ENCODE measurements at places on chromosomes 7 and 10.

DNA sequence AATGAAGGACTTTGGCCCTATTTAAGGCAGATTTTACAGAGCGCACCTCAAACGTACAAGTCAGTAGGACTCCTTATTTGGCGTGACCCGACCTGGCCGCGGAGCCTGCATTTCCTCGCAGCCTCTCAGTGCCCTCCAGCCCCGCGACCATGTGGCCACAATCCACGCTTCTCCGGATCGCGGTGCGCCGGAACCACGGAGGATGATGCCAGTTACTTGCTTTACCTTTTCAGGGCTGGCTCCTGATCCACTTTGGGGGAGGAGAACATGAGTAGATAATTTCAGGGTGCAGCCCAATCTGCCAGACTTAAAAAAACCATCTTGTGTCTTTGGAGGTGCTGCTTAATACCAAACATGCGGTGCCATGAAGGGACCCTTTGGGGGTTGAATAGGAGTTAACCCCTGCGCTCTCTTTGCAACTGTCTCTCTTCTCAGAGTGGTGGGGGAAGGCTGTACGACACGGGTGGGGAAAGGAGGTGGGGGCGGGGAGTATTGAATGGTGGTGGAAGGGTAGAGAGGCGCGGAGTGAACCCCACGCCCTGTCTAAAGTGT, 1.5 kb downstream of the FRAT1 start:
- DNase-seq = no peak

- peak; percentile 21 for DNase-seq
These were observed 80.9 kb downstream of the DIP2C start for GRCh38 chr10:608331-609261.

DNA sequence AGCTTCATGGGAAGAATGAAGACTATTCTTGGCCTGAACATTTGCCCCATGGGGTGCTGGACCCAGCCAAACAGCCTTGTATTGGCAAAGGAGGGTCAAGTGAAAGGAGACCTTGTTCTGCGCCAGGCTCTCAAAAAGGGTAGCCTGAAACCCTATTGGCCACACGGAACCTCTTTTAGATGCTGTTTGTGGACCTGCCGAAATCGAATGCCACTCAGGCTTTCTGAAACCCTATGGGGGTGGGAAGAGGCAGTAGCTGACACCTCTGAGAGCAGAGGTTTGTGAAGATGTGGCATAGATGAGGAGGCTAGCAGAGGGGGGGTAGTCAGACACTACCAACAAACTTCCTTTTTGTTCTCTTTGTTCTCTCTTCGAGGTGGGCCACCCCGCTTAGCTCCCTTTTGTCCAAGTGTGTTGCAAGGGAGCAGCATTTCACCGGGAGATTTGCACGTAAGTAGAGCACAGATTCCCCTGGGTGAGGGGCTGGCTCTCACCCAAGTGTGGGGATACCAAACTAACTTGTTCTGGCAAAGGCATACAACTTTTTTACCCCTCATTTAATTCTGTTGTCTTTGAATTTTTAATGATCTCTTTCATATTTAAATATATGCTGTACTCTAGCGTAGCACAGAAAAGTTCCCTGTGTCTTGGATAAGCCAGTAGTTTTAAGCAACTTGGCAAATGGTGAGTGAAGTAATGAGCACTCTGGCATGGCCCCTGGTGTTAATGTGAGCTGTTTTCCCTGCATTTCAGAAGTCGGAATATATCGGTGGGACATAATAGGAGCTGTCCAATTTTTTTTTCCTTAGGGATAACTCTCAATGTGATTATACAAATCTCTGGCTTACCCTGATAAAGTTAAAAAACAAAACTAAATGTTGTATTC, 107.7 kb downstream of the SEPTIN7 start:
- no peak for DNase-seq

DNA sequence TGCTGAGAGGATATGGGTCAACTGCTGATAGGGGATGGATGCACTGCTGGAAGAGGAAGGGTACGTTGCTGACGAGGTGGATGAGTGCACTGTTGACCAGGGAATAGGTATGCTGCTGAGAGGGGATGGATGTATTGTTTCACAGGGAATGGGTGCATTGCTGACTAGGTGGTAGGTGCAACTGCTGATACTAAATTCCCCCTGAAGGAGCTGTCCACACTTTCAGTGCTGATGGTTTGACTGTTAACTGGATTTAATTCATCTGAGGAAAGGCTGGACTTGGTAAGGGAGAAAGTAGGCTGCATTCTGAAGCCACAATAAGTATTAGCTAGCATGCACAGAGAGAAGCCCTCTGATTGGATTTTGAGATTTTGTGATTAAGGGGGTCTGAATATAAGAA, 1196.8 kb upstream of the PHF14 start:
- DNase-seq = no peak

GRCh38 chr10:43082087-43082486, 5.2 kb downstream of the RET start:
- no peak for DNase-seq

- peak; percentile 29 for DNase-seq
These were observed 767 bp downstream of the KRIT1 start for GRCh38 chr7:92244808-92245486.

DNA sequence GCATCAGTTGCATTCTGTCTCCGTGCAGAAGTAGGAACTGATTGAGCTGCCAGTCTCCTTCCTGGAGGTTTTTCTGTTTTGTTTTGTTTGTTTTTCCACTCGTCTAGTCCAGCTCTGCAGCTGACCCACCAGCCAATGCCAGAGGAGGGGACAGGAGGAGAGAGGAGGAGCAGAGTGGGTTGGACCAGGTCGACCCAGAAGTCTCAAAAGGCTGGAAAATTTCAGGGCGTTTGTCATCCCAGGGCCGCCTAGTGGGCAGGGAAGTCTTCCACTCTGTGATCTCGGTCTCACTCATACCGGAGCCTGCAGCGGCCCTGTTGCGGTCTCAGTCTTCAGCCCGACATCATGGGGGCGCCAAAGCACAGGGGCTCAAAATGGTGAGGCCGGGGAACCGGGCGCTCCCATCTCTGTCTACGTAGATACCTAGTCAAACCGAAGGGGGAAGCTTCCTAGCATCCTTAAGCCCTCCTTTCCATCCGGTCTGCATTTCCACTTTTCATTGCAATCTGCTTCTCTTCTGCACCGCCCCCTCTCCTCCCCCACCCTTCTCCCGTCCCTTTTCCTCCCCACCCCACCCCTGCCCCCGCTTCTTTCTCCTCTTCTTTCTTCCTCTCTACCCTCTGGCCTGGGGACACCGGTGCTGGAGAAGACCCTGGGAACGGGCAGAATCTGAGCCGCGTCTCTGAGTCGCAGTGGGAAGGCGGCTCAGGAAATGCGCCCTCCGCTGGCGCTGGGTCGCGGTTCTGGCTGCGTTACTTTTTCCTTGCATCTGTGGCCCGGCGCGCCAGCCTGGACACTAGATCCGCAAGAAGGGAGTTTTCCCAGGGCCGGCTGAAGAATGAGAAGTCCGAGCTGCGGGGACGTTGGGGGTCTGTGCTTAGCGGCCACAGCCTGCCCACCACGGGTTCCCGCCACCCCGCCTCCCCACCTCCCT, 16.2 kb upstream of the PAX2 start:
- DNase-seq = peak; percentile 21

DNA sequence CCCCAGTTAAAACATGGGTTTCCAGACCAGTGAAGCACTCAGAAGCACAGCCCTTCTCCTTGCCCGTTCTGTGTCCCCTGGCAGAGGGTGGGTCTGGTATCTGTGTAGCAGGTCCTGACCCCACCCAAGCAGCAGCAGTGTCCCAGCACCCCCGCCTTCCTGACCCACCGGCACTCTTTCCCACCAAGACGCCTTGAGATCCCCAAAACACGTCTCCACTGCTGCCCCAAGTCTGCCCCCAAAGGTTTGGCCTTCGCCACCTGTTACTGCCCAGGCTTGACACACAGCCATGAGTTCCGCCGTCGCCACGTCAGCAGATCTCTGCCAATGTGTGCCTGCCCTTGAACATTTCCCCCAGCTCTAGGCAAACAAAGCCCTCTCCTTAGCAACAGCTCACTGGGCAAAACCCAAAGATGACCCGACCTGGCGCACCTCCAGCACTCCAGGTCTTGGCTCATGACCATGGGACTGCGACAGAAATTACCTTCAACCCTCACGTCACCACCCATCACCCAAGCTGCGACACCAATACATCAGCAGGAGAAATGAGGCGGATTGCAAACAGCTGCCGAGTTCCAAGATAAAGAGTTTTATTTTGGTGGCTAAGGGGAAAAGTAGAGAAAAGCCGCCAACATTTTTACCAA, 75.6 kb downstream of the CTBP2 start:
- peak; percentile 84 for DNase-seq

DNA sequence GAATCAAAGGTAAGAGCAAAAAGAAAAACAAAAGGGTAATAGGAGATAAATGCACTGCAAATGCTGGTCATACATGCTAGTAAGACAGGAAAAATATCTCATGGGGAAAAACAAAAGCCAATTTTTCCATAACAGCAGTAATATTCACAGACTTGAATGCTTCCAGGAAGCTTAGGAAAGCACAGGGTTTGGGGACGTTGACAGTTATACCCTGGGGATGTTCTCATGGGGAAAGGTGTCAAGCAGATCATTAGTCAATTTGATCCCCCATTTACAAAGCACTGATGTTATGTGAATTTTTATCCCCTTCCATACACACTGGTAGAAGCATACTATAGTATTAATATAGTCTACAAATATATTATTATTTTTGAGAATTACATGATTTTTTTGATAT, 232.7 kb downstream of the SORCS1 start:
- no peak for DNase-seq

DNA sequence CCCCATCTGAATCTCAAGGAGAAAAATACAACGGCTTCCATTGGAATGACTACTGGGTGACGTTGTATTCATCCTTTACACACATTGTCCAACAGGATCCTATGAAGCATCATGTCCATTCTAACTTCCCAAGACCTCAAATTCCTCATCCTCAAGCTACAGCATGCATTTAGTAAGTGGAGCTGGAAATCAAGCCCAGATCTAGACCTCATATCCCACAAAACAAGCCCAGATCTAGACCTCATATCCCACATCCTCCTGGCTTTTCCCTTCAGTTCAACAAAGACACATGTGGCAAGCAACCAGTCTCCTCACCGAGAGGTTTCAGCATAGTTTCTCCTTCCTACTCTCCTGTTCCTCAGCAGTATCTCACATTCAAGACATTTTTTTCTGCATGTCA, 12.2 kb downstream of the IGF2BP3 start:
- DNase-seq = no peak

DNA sequence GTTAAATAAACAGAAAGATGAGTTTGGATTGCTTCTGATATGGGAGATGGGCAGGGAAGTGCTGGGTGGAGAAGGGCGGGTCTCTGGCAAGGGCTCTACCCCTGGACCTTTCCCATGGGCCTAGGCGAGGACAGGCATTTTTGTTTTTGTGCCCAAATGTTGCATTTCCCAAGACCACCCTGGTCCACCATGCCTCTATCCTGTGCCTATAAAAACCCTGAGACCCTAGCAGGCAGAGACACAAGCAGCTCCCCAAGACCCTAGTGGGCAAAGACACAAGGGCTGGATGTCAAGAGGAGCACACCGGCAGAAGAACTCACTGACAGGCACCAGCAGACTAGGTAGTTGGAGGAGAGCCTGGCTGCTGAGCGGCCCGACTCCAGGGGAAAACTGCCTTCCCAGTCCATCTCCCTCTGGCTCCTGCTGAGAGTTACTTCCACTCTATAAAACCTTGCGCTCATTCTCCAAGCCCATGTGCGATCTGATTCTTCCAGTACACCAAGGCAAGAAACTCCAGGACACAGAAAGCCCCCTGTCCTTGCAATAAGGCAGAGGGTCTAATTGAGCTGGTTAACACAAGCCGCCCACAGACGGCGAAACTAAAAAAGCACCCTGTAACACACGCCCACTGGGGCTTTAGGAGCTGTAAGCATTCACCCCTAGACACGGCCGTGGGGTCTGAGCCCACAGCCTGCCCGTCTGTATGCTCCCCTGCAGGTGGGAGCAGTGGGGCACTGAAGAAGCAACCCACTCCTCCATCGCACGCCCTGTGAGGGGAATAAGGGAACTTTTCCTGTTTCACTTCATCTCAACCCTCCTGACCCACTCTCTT, 291.4 kb downstream of the PTPRN2 start:
- no peak for DNase-seq

DNA sequence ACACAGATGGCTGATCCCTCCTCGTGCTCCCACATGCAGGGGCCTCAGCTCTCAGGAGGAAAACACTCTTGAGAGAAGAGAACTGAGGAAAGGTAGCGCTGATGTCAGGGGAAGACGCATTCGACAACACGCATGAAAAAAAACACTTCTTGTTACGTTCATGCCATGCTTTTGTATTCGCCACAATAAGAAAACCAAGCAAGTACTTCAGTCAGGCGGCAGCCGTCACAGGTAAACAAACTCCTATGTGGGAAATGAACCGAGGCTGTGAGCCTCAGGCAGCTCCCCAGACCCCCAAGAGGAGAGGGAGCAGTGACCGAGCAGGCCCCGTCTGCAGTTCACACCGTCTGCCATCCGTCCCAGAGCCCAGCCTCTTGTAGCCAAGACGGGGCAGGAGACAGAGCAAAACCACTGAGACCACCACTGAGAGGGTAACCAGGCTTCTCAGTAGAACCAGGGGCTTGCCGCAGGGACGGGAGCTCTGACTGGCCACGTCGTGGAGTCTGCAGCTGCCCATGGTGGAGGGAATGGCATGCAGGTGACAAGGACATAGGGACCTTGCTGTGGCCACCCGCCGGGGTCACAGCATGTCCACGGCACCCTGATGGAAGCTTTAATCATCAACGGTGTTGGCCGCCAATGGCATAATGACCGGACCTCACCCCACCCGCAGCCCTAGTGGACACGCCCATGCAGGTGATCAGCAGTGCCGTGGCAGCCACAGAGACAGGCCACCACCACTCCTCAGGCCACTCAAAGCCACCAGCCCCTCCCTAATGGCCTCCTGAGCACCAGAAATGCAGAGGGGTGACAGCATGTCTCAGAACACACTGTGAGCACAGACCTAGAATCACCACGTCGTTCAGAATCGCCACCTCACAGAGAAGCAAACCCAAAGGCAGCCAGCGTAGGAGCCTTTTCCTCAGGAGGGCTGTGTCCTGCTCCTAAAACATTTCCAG, 304.3 kb downstream of the PTPRN2 start:
- DNase-seq = no peak

DNA sequence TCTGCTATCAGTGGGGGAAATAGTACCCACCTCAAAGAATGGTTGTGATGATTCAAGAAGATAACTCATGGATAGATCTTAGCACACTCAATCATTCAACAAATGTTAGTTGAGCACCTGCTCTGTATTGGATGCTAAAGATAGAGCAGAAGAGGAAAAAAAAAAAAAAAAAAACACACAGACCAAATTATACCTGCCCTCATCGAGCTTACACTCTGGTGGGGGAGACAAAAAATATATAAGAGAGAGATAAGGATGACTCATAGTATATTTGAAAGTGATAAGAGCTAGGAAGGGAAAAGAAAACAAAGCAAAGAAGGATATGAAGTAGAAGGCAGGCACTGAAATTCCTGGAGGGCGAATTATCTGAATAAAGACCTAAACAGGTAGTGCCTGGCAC, 258.5 kb downstream of the SFMBT2 start:
- DNase-seq = no peak

- DNase-seq = no peak
These were observed 36.3 kb upstream of the ANTXRL start for GRCh38 chr10:46250481-46250880.

GRCh38 chr10:49143249-49143648, 9.4 kb upstream of the FAM170B start:
- no peak for DNase-seq
